ENCODE measurements at places on chromosomes 4 and X.

- H3K36me3 ChIP-seq, result no peaks in the 10 kb centered on the region
- H3K27me3 ChIP-seq, result no peaks in the 10 kb centered on the region
- no peak overlapping the region for H3K4me3 ChIP-seq
- DNase-seq, result no peak
- H3K4me1 ChIP-seq, result no peaks in the 10 kb centered on the region
Observed at GRCh38 chrX:145840531-145840930, 22.9 kb downstream of the SLITRK2 start.

- H3K36me3 ChIP-seq, result no peaks in the 10 kb centered on the region
- no peaks in the 10 kb centered on the region for H3K4me1 ChIP-seq
- no peak for DNase-seq
- no peaks in the 10 kb centered on the region for H3K27me3 ChIP-seq
- no peak overlapping the region for H3K27ac ChIP-seq
Observed at GRCh38 chr4:92334716-92335350, 31.1 kb downstream of the GRID2 start.

DNA sequence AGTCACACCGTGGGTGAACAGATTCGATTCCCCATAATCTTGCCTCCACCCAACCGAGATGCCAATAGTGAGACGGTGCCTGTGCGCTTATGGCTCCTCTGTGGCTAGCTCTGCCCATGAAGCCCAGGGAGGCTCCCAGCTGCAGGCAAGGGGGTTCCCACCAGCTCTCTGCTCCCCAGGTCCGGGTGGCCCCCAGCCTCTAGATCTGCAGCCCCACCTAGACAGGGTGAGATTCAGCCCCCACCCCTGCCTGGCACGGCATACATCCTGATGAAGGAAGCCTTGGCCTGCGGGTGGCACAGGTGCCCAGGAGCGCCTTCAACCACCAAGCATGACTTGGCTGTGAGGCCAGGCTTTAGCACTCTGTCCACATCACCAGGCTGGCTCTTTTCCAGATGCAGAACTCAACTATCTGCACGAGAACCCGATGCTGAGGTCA lies 40.6 kb downstream of the WDR1 start:
- no peaks in the 10 kb centered on the region for H3K27me3 ChIP-seq
- H3K36me3 ChIP-seq, result peaks cover 92% of the 10 kb centered on the region
- H3K4me1 ChIP-seq, result no peaks in the 10 kb centered on the region

DNA sequence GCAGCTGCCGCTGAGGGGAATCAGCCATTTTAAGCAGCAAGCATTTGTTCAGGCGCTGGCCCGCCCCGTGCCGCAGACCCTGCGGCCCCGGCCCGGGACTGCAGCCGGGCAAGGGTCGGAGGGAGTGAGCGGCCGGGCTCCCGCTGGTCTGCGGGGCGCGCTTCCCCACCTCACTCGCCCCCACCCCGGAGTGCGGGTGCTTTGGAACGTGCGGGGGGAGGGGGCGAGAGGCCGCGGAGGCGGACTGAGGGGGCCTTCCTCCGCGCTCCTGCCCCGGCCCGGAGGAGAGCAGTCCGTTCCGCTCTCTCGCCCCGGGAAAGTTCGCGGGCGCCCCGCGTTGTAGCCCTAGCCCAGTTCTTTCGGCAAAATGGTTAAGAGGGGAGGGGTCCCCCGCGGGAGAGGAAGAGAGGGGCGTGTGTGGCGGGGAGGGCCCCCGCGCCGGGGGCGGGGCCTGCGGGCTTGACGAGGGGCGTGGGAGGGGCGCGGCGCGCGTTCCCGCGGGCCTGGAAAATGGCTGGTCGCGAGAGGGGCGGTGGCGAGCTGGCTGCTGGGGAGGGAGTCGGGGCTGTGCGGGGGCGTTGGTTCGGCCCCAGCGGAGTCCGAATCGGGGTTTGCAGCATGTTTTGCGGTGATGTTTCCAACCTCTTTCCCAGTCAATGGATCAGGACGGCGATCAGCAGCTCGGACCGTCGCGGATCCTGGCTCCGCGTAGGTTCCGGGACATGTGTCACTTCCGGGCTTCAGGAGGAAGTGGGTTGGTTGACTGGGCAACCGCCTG lies 942 bp downstream of the ING2 start:
- no peaks in the 10 kb centered on the region for H3K27me3 ChIP-seq
- peak overlapping the region; percentile 61 for H3K4me3 ChIP-seq
- H3K27ac ChIP-seq, result peak overlapping the region; percentile 98
- peaks cover 4% of the 10 kb centered on the region for H3K4me1 ChIP-seq

GRCh38 chr4:26325191-26325590 lies 4.4 kb downstream of the RBPJ start:
- no peak overlapping the region for H3K27ac ChIP-seq
- no peak for DNase-seq
- H3K4me3 ChIP-seq, result no peak overlapping the region
- H3K4me1 ChIP-seq, result no peaks in the 10 kb centered on the region
- H3K27me3 ChIP-seq, result no peaks in the 10 kb centered on the region

DNA sequence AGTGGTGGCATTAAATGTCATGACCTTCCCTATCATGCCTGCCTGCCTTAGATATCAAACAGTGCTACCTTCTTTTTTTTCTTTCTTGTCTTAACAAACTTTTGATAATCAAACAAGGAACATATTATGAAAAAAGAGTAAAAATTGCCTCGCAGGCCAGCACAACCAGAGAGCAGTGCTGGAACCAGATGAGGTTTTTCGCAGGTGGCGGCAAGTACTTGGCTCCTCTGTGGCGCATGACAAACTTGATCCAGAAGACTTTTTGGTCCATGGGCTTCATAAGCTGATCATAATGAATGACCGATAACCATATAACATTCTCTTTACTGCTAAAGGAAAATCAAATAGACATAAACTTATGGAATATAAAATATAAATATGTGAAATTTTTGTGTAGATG lies 61.8 kb downstream of the UGT2B10 start:
- H3K27me3 ChIP-seq, result no peaks in the 10 kb centered on the region
- no peaks in the 10 kb centered on the region for H3K4me1 ChIP-seq
- H3K4me3 ChIP-seq, result no peak overlapping the region
- H3K27ac ChIP-seq, result no peak overlapping the region
- no peak for DNase-seq

GRCh38 chr4:25223802-25224375 lies 9.9 kb upstream of the PI4K2B start:
- H3K36me3 ChIP-seq, result no peaks in the 10 kb centered on the region
- H3K27ac ChIP-seq, result no peak overlapping the region
- no peaks in the 10 kb centered on the region for H3K27me3 ChIP-seq
- no peaks in the 10 kb centered on the region for H3K4me1 ChIP-seq
- H3K4me3 ChIP-seq, result no peak overlapping the region
